ENCODE measurements at places on chromosomes 1 and 21.

- no peak for DNase-seq
Observed at GRCh38 chr1:217861658-217862057, 230.5 kb downstream of the SPATA17 start.

GRCh38 chr1:41419584-41420295 lies 58.5 kb downstream of the FOXO6 start:
- DNase-seq, result no peak

DNA sequence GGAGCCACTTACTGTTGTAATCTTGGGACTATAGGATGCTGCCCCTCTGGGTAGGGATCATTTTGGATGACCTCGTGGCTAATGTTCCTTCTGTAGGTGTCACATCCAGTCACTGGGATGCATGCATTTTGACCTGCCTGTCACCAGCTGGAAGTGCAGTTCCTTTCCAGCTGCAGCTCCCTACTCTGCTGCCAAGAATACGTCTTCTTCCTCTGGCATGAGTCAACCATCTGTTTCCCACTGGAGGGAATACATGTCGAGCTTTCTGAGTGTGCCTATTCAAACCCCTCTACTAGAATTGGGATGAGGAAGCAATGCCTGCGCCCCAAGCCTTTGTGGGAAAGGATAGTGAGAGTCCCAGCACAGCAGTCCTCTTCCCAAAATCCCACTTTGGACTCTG lies 415.5 kb upstream of the ADAMTS5 start:
- DNase-seq, result no peak

DNA sequence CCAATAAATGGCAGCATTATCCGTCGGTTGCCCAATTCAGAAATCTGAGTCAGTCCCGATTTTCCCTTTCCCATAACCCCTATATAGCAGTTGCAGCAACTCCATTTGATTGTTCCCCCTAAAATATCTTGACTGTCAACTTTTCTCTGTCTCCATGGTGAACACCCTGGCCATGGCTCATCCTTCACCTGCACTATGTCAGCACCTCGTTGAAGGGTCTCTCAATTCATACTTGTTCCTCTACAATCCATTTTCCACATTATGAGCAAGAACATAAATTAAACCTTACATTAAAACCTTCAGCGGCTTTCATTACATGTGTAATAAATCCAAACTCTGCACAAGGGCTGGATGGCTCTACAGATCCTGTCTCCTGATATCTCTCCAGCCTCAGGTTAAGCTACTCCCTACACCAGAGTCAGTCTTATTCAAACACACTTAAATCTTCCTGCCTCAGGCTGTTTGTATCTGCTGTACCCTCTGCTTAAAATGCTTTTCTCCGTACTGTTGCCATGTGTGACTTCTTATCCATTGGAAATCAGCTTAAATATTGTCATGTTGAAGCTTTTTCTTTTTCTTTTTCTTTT lies 87.3 kb downstream of the BACH1 start:
- no peak for DNase-seq

DNA sequence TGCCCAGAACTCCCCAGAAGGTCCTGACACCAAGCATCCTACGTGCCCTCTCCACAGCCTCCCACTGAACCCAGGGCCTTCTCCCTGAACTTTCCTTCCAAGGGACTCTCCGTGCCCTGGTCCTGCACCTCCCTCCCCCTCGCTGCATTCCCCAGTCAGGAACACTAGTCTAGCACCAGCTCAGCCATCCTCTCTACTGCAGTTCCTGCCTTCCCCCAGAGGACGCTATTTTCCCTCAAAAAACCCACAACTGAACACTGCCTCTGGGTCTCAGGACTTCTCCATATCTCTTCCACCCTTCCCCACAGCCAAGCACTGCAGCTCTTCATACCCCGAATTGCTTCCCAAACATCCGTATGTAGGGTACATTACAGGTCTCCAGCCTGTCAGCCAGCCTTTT lies 12.6 kb upstream of the ARTN start:
- DNase-seq, result no peak

DNA sequence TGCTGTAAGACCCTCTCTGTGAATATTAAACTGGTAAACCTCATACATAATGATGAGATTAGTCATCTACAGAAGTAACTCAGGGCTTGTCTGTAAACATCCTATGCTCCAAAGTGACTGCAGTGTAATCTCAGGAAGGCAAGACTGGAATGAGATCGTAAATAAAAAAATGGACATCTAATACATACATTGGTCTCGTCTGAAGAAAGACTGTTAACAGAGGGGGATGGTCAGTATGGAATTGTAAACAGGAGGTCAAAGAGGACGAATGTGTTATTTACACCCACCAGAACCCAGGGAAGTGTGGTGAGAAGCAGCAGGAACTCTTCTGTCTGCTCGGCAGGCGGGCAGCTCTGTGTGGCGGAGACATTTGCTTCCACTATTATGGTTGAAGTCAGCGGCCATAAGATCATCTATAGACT lies 51.4 kb downstream of the DISC1 start:
- no peak for DNase-seq

DNA sequence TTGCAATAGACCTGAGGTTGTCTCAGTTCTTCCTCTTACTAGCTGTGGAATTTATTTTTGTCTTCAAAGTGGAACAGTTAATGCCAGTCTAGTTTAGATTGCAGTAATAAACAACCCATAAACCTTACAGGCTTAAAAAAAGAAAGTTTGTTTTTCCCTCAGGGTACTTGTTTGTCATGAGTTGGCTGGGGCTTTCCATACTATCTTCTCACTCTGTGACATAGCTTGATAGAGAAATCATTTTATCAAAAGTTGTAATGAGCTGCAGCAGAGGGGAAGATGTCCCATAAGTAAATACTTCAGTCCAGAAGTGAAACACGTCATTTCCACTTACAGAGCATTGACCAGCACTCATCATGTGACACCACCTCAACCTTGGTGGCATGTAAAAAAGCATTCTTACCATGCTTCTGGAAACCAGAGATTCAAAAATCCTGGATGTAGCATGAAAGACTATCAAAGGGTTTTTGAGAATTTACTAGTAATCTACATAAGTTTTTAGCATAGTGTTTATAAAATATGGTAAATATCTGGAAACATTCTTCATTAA lies 62.8 kb upstream of the COL11A1 start:
- no peak for DNase-seq

- DNase-seq, result no peak
Observed at GRCh38 chr1:77950873-77951272, 28.0 kb downstream of the FUBP1 start.
